ENCODE measurements at places on chromosomes 2 and 18. TPM values are rescaled to one million over a fixed set of nuclear protein-coding genes. Genes with fewer than 3 reads are reported as not detected.

Gene TUBA4A
- polyA plus RNA-seq, result 88.6 TPM

Gene CDH20
- not detected for polyA plus RNA-seq

Gene CCDC121
- polyA plus RNA-seq, result 1.1 TPM

Gene AQP12B
- not detected for polyA plus RNA-seq

Gene ABCB11
- not detected for polyA plus RNA-seq

All from immature natural killer cell (primary cell).